Lower lobe of right lung (tissue), 2 donors: ENCODE measurements at places on chromosomes 11 and 22.

- peak; percentile 49 for DNase-seq
These were observed 924 bp upstream of the FADD start for GRCh38 chr11:70201882-70202861.

- no peak for DNase-seq
These were observed 21.9 kb downstream of the IGSF9B start for GRCh38 chr11:133934599-133935550.

DNA sequence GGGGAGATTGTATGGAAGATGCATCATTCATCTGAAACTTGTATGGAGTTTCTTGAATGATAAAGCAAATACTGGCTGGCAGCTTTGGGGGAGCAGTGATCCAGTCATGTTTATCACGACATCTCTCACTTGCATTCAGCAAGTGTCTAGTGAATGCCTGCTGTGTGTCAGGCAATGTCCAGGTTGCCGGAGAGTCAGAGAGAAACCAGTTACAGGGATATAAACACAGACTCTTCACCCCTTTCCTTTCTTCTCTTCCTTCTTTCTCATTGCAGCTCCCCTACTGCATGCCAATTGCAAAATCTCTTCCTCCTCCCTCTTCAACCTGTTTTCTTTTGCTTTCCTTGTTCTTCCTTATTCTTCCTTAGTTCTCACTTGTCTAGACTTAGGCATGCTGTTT, 206.6 kb upstream of the SEZ6L start:
- DNase-seq, result no peak

GRCh38 chr11:10908215-10908951, 50.5 kb upstream of the ZBED5 start:
- DNase-seq, result no peak

- no peak for DNase-seq
These were observed 263.6 kb downstream of the CTTN start for GRCh38 chr11:70661761-70662501.

GRCh38 chr22:44532552-44532951, 34.5 kb upstream of the RTL6 start:
- DNase-seq, result no peak

DNA sequence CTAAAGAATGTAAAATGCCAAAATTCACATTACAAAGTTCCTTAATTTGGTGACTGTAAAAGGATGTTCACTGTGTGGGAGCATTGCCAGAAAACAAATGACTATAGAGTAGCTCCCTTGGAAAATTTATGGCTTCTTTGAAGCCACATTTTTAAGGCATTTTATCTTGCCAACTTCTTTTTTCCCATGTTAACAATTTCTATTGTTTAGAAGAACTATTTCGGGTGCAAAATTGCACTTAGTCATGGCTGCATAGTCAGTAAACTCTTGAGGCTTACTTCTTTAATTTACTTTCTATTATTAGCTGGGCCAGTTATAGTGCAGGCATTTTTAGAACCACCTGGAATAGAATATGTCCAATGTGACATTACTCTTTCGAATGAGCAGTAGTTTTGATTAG, 515.3 kb downstream of the JRKL start:
- no peak for DNase-seq
